ENCODE measurements at places on chromosomes 7 and 10.

- no peak for DNase-seq
These were observed 63.3 kb downstream of the ZNF783 start for GRCh38 chr7:149325248-149325647.

DNA sequence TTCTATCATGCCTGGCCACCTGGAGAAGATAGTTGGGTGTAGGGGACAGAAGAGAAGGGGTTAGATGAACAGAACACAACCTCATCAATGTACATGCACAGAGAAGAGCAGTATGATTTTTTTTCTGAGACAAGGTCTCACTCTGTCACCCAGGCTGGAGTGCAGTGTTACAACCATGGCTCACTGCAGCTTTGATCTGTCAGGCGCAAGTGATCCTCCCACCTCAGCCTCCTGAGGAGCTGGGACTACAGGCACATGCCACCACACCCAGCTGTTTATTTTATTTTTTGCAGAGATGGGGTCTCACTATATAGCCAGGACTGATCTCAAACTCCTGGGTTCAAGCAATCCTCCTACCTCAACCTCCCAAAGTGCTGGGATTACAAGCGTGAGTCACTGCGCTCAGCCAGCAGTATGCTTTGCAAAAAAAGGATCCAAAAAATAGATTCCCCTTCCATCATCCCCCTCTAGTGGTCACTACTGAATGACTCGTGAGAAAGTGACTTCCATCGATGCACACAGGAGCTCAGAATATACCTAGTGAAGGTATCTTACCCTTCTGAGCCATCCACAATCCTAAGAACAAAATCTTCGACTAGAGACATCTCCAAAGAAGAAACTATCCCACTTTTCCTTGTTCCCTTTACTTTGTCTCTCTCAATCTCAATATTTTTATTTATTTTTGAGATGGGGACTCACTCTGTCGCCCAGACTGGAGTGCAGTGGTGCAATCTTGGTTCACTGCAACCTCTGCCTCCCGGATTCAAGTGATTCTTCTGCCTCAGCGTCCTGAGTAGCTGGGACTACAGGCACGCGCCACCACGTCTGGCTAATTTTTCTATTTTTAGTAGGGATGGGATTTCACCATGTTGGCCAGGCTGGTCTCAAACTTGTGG lies 21.0 kb downstream of the ZCWPW1 start:
- peak; percentile 79 for DNase-seq

DNA sequence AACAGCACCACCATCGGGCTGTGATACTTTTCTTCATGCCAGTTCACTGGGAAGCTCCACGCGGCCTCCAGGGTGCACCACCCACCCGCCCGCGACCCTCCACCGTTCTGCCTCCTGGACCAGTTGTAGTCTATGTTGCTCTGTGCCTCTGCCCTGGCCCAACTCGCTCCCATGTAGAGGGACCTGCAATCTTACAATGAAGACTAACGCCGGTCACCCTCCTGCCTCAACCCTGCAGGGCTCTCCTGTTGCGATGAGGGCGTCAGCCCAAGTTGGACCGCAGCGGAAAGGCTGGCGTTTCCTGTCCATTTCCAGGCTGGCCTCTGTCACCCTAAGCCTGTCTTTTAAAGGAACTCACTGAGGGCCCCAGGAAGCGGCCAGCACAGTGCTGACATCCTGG lies 34.9 kb downstream of the IL15RA start:
- peak; percentile 53 for DNase-seq

DNA sequence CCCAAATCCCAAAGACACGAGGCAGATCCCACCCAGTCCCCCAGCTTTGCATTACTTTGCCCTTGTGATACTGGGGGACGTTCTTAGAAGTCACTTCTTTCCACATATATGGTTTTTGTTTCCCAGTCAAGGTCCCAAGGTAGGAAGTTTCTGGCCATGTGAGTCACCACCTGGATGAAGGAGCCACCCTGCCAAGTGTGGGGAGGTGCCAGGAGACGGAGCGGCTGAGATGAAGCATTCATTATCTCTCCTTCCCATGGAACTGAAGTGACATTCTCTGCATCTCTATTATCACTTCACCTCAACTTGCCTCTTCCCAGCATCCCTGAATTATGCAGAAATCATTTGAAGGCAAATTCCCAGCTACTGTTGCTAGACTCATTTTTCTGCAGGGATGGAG lies 136.2 kb upstream of the INSYN2A start:
- DNase-seq = no peak

- DNase-seq = peak; percentile 48
These were observed 102.5 kb downstream of the RAMP3 start for GRCh38 chr7:45259966-45260646.

- no peak for DNase-seq
These were observed 107.0 kb downstream of the CPXM2 start for GRCh38 chr10:123784646-123785045.

- no peak for DNase-seq
These were observed 16.0 kb downstream of the CCDC71L start for GRCh38 chr7:106644999-106645398.

DNA sequence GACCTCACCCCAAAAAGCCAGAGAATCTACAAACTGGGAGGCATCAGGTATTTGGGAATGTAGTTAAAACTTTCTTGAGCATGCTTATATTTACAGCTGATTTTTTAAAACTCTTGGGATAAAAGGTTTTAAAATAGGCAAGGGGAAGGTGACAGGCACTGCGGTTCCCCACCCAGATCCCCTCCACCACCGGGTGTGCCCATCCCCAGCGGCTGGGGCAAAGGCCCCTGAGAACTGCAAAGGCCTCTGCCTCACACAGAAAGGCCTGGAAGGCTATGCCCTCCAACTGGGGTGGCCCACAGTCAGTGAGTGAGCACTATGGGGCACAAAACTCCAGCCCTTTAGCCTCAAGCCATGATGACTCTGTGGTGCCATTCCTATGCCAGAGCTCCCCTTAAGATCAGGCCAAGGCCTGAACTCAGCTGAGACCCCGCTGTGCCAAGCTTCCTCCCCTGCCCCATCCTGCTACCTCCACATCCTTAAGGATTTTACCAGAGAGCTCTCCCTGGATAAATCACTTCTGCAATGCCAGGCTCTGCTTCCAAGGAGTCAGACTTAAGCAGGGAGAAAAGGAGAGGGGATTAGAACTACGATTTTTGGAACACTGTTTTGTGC lies 299.1 kb downstream of the GRID1 start:
- no peak for DNase-seq

GRCh38 chr7:26186364-26187311 lies 13.9 kb downstream of the HNRNPA2B1 start:
- DNase-seq = peak; percentile 49

DNA sequence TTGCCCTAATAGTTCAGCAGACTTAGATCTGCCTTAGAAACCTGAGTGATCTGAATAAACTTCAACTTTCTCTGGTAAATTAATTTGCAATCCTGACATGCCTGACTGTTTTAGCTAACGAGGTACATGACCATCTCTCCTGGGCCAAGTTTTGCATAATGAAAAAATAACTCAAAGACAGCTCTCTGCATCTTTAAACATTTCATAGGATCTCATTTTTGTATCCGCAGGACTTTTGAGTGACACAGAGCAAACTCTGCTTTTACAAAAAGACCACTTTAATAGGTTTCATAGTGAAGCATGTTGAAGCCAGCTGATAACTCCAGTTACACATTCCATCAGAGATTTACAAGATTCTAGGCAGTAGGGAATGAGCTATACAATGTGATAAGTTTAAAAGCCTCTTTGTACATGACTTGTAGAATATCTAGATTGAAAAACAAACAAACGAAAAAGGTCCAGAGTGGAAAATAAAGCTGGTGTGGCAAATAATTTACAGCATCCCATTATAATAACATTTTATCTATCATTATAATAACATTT lies 2.1 kb downstream of the PRKG1 start:
- no peak for DNase-seq

DNA sequence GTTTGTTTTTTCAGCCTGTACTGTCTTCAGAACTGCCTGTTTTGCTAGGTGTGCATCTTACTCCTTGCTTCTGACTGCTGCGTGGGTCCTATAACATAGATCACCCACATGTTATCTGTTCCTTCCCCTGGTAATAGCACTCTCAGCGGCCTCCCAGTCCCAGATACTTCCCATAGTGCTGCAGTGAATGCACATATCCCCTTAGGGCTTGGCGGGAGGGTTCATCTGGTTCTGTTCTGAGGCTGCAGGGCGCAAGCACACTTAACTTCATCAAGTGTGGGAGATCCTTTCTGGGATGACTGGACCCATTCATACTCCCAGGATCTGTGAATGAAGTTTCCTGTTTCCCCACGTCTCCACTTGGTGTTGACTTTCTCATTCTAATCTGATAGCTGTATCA lies 90.7 kb downstream of the CELF2 start:
- no peak for DNase-seq

- no peak for DNase-seq
These were observed 35.5 kb upstream of the TBX20 start for GRCh38 chr7:35289376-35289775.

DNA sequence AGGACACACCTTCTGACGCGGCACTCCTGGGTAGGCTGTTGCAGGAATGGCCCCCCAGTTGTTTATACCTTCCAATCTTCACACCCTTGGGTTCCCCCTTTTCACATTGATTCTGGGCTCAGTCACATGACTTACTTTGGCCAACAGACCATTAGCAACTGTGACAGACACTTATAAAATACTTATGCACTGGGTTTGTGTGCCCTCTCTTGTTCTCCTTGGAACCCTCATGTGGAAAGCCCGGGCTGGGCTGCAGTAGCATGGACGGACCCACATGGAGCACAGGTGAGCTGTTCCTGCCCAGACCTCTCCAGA lies 69.0 kb downstream of the ATXN7L1 start:
- no peak for DNase-seq

DNA sequence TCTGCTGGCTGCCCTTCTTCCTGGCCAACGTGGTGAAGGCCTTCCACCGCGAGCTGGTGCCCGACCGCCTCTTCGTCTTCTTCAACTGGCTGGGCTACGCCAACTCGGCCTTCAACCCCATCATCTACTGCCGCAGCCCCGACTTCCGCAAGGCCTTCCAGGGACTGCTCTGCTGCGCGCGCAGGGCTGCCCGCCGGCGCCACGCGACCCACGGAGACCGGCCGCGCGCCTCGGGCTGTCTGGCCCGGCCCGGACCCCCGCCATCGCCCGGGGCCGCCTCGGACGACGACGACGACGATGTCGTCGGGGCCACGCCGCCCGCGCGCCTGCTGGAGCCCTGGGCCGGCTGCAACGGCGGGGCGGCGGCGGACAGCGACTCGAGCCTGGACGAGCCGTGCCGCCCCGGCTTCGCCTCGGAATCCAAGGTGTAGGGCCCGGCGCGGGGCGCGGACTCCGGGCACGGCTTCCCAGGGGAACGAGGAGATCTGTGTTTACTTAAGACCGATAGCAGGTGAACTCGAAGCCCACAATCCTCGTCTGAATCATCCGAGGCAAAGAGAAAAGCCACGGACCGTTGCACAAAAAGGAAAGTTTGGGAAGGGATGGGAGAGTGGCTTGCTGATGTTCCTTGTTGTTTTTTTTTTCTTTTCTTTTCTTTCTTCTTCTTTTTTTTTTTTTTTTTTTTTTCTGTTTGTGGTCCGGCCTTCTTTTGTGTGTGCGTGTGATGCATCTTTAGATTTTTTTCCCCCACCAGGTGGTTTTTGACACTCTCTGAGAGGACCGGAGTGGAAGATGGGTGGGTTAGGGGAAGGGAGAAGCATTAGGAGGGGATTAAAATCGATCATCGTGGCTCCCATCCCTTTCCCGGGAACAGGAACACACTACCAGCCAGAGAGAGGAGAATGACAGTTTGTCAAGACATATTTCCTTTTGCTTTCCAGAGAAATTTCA lies 1.7 kb downstream of the ADRB1 start:
- peak; percentile 9 for DNase-seq

- no peak for DNase-seq
These were observed 35.0 kb downstream of the LHFPL3 start for GRCh38 chr7:104363355-104363754.

DNA sequence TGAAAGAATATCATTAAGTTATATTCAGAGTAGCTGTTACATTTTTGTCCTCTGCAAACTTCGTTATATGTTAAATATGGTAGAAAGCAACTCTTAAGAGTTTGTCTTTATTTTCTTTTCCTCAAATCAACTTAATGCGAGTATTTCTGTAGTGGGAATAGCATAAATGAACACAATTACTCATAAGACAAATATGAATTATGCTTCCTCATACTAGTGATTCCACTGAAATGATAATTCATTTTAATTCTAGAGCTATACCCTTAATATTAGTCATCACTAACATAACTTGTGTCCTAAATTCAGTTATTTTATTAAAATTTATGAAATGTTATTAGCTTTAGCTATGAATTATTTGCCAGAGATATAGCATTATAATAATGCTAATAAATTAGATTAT lies 820.6 kb upstream of the KCND2 start:
- DNase-seq = no peak

GRCh38 chr10:50260791-50261281 lies 9.5 kb upstream of the ASAH2 start:
- DNase-seq = no peak

DNA sequence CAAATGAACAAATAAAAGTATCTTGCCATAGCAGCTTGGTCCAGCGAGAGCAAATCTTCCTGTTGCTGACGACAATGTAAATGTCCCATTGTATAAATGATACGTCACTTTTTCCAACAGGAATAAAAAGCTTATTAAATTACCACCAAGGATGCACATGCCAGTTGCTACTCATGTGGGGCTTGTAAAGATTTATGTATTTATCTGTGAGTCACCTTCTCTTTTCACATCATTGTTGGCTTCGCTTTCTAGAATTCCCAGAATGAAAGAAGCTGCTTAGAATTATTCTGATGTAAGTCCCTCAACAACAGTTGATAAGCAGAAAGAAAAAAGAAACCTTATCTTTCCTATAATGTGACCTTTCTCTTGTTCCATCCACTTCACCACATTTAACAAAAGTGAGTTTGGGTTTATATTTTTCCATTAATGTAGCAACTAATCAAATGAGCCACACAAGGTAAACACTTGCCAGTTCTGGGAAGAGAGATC lies 22.4 kb downstream of the DNAJC12 start:
- no peak for DNase-seq

DNA sequence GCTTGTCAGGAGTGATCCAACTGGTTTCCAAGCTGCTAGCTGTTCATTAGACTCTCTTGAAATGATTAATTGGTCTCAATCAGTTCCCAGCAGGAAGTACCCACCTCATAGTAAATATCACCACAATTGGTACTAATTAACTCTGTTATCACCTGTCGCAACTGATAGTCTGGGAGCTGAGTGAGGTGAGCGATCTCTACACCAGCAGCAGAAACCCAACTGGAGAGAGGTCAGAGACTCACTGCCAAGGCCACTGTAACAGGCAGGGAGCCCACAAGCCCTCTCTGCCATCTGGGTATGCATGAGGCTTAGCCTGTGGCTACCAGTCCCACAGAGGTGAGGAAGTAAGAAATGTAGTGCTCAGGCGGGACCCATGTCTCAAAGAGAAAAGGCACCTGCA lies 245.5 kb downstream of the DYNC1I1 start:
- DNase-seq = no peak

DNA sequence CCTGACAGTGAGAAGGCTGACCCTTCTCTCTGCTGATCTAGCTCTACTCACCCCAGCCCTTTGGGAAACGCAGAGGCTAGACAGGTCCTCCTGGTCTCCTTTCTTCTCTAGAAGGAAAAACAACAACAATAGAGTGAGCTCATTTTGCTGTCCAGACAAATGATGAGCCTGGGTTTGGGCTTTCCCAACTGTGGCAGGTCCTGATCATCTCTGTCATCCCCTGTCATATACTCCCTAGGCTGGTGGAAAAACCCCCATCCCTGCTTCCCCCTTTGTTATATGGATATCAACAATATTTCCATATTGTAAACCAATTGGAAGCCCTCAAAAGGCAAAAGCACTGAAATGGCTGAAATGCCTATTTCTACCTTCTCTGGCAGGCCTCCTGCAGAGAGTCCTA lies 9.2 kb upstream of the DDIT4 start:
- no peak for DNase-seq

Data from CD4-positive, alpha-beta T cell treated with Interleukin-4 for 1 hour (primary cell).